ENCODE measurements at places on chromosomes 5 and 9.

DNA sequence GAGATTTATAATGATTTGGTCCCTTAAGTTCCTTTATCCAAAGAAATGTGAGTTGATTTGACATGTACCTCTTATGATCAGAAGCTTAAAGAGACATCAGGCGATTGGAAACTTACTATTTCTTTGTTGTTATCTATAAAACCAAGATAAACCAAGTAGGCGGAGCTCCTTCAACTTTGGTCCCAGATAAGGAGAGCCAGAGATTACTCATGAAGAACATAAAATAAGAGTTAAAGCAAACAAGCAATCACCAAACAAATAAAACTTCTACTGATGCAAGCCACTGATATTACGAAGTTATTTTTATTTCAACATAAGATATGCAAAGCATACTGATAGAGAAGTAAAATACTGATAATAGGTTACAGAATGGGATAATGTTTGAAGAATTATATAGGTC, 141.5 kb upstream of the CDH18 start:
- no peak for DNase-seq

DNA sequence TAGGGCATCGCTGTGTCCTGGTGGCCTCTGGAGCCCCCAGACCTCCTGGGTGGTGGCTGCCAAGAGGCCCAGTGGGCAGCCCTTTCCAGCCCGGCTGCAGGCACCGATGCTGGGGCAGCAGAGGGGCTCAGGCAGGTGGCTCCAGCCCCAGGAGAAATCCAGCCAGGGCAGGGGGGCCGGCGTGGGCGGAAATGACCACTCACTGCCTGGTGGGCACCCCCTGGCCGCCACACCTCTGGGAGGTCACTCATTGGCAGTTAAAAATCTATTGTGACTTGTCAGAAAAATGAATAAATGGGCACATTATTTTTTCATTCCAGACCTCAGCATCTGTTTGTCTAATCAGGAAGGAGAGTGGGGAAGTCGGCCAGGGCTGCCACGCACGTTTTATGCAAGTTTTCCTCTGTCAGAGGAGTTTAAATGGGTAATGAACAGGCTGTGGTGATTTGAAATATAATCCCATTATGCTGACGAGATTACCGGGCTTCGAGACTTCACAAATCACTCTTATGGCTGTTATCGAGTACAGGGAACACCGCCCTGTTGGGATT, 171.9 kb downstream of the GAPVD1 start:
- DNase-seq = no peak

DNA sequence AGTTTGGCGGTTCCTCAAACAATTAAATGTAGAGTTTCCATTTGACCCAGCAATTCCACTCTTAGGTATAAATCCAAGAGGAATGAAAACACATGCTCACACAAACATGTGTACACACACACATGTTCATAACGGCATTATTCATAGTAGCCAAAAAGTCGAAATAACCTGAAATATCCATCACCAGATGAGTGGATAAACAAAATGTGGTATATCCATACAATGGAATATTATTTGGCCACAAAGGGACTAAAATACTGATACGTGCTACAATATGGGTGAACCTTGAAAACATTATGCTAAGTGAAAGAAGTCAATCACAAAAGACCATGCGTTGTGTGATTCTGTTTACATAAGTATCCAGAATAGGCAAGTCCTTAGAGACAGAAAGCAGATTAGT, 8.7 kb downstream of the RGS3 start:
- DNase-seq = no peak

- DNase-seq = no peak
Measured at GRCh38 chr5:36611520-36612274, 5.3 kb downstream of the SLC1A3 start.

DNA sequence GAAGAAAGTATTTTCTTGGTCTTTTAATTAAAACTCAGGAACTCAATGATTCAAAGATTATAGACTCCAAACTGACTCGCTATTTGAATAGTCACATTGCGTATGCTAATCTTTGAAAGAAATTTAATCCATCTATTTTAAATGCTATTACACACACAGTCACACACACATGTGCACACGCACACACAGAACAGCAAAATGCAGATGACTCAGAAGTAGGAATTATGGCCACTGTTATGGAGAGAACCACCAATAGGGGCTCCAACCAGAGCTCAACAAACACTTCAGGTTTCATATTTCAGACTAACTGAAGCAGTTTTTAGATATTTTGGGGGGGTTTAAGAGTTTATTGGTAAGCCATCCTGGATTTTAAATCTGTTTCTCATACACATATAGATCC, 1917.9 kb downstream of the EFNA5 start:
- no peak for DNase-seq

DNA sequence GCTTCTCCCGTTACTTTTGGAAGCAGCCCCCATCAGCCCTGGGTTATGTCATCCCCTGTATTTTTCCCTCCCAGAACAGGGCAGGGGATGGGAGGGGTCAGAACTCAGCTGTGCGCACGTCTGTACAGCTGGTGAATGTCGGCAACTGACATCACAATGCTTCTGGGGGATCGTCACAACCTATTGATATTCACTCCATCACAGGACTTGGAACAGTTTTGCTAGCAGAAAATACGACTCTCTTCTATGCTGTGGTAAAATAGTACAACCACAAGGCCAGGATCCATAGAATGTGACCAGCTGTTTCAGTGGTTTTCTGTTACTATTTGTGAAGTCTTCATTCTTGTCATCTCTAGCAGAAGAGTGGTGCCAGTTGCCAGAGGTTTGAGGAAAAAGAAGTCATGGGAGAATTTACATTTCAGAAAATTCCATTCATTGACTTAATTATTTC, 77.1 kb upstream of the KLF4 start:
- DNase-seq = no peak

GRCh38 chr5:55278778-55279177, 28.7 kb downstream of the DHX29 start:
- DNase-seq = no peak

DNA sequence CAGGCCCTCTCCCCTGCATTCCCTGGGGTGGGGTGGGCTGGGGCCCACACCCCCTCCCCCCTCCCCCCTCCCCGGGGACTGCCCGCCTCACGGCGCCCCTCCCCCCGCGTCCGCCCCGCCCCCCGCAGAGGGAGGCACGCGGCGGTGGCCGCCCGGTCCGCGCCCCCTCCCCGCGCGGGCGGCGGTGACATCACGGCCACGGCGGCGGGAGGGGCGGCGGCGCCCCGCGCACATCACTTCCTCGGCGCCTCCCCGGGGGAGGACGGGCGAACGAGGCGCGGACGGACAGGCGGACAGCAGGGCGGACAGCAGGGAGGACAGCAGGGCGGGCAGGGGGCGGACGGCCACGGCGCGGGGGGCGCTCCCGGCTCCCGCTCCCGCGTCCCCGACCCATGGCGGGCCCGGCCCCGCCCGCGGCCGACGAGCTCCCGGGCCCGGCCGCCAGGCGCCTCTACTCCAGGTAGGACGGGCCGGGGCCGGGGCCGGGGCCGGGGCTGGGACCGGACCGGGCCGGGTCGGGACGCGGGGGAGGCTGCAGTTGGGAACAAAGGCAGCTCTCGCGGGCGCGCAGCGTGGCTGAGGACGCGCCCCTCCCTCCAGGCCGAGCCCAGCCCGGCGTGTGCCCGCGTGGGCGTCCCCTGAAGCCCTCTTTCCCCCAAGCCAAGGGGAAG, at the start of gene GPSM1:
TSS of gene GPSM1 (plus strand) at position 236 of the 671 bp plus-strand sequence. CDS start at position 393, 157 bp downstream.
- no peak for DNase-seq

DNA sequence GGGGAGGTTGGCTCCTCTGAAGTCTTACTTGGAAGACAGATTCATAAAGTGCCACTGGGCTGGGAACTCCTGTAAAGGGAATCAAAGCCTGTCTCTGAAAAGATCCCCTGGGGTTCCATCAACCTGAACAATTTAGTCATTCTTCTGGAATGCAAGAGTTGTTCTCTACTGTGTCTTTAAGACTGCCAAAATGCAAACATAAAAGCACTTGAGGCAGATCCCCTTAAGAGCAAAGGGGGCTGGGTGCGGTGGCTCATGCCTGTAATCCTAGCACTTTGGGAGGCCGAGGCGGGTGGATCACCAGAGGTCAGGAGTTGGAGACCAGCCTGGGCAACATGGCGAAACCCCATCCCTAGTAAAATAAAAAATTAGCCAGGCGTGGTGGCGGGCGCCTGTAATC, 16.7 kb downstream of the CDKN2AIPNL start:
- DNase-seq = no peak

DNA sequence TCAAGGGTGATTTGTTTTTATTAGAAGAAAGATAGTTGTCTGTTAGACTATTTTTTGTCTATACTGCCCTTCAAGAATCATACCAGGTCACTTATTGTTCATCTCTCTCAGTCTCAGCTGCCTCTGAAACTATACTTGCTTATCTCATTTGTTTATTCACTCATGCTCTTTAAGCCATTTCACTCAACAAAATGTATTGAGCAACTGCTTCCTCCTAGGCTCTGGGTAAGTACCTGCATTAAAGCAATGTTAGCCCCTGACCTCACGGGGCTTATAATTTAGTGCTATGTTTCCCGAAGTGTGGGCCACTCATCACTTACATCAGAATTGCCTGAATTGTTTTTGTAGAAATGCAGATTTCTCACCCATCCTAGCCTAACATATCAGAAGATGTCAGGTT, 100.9 kb downstream of the DPYSL3 start:
- no peak for DNase-seq

GRCh38 chr5:146754621-146755020, 123.9 kb downstream of the PPP2R2B start:
- DNase-seq = no peak

- DNase-seq = no peak
Measured at GRCh38 chr5:23405316-23406068, 101.9 kb upstream of the PRDM9 start.

- DNase-seq = no peak
Measured at GRCh38 chr5:135033901-135034235, at the start of gene PITX1. Gene PITX1 (minus strand): TSS chr5:135034228. CDS start chr5:135033881, 347 bp downstream.

DNA sequence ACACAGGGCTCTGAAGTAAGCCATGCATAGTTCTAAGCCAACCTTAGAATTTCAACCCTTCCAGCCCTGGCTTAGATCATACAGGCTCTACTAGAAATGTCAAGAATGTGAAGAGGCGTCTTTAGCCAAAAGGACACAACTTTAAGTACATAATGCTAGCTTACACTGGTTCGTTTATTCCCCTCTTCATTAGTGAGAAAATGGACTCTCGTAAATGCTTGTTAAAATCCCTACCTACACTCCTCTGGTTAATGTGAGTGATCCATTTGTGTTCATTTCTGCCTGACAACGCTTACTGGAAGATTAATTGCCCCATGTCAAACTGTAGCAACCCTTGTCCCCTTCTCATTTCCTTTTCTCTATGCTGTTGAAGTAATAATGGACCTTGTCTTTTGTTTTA, 149.3 kb upstream of the POU5F2 start:
- DNase-seq = no peak

GRCh38 chr5:151696470-151697061, 9.9 kb upstream of the SPARC start:
- no peak for DNase-seq

DNA sequence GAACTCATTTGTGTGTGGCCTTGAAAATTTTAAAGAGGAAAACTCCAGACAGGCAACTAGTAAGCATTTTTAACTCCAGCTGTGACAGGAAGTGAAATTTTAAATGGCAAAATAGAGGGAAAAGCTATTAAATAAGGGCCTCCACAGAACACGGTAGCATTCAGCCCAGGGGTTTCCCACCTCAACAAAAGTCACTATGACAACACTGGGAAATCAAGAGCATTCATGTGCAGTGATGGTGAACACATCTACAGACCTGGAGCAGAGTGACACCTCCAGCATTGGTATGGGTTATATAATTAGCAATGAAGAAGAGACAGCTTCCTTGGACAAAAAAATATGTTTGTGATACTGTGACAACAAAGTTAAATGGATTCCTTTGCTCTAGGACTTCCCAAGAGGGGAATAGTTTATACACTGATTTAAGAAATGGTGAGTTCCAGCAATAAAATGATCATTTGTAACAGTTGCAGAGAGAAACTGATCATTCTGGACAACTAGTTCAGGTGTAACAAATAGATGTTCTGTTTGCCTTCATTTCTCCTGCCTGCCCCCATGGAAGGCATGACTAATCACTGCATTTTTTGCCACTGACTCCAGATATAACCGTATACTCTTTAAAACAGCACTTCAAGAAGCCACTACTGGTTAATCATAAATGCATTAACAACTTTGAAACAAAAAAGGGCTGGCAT, 93.3 kb upstream of the SLC44A1 start:
- DNase-seq = no peak

- no peak for DNase-seq
Measured at GRCh38 chr5:92942762-92943161, 638.3 kb downstream of the NR2F1-AS1 start.

GRCh38 chr5:109253262-109253661, 156.5 kb downstream of the PJA2 start:
- no peak for DNase-seq

All from activated CD4-positive, CD25-positive, alpha-beta regulatory T cell treated with anti-CD3 and anti-CD28 coated beads, Interleukin-2, amount 50 U/mL, for 72 hours (primary cell).